ENCODE measurements at places on chromosomes 7 and 10. TPM values are rescaled to one million over a fixed set of nuclear protein-coding genes. Genes with fewer than 3 reads are reported as not detected.

ATOH7 gene
- not detected for total RNA-seq

OPN4 gene
- total RNA-seq, result not detected

OR13A1 gene
- total RNA-seq, result not detected

DENND2A gene
- total RNA-seq, result 14.0 TPM

MYOZ1 gene
- 0.52 TPM for total RNA-seq

INMT gene
- 18.8 TPM for total RNA-seq

SGCE gene
- total RNA-seq, result 42.6 TPM

C10orf67 gene
- 0.14 TPM for total RNA-seq

DNA sequence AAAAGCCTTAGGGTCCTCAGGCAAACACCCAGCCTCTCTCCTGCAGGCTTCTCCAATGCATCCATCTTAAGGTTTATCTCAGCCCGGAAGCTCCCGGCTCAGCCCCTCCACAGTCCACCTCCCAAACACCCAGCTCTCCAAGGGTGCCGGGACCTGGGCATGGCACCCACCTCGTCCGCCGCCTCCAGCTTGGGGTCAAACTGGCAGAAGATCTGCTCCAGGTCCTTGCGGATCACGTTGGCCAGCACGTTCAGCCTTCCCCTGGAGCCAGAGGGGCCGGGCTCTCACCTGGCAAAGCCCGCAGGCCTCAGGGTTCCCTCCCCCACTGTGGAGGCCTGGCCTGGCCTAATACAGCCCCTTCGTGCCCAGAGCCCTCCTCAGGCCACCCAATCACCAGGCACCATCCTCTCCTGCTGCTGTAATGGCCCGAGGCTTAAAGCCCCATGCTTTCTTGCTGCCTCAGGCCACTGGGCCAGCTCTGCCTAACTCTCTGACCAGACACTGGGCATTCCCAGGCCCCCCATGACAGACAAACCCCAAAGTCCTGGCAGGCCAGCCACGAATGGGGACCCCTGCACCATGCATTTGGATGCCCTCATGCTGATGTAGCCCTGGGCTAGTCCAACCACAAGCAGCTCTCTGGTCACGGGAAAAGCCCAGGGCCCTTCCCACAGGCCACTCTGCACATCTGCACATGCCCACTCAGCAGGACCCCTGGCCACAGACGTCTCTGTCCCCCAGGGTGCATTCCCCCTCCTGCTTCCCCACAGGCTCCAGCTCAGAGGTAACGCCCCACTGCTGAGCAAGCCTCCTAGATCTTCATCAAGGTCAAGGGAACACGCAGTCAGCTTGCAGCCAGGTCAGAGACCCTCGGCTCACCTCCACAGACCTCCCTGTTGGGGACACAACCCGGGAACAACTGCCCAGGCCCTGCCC lies 12.3 kb downstream of the OGDHL start:
- DNase-seq, result no peak

DNA sequence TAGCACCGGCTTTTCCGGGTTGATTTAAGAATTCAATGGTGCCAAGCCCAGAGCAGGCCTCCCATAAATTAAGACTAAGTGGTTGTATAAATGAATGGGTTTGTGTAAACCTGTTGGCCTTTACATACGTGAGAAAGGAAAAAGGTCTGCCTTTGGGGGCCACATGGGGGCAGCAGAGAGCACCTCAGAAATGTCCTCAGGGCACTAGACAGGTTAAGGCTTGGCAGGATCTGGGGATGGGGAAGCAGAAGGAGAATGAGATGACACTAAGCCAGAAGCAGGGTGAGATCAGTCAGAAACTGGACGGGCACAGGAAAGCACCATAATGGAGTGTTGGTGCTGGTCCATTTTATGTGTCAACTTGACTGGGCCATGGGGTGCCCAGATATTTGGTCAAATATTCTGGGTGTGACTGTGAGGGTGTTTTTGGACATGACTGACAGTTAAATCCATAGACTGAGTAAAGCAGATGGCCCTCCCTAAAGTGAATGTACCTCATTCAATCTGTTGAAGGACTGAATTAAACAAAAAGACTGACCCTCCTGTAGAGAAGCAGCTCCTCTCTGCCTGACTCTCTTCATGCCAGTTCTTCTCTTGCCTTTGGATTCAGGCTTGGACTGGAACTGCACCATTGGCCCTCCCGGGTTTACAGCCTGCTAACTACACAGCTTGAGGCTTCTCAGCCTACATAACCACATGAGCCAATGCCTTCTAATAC lies 58.9 kb downstream of the FRMPD2 start:
- peak; percentile 19 for DNase-seq

- no peak for DNase-seq
Measured at GRCh38 chr7:143411976-143412708, 3.5 kb upstream of the EPHA1 start.

GRCh38 chr7:31129067-31129466 lies 77.0 kb downstream of the ADCYAP1R1 start:
- no peak for DNase-seq

- DNase-seq, result peak; percentile 22
Measured at GRCh38 chr7:28389504-28390395, 22.6 kb upstream of the CREB5 start.

- peak; percentile 22 for DNase-seq
Measured at GRCh38 chr10:129853562-129853903, 110.5 kb downstream of the EBF3 start.

DNA sequence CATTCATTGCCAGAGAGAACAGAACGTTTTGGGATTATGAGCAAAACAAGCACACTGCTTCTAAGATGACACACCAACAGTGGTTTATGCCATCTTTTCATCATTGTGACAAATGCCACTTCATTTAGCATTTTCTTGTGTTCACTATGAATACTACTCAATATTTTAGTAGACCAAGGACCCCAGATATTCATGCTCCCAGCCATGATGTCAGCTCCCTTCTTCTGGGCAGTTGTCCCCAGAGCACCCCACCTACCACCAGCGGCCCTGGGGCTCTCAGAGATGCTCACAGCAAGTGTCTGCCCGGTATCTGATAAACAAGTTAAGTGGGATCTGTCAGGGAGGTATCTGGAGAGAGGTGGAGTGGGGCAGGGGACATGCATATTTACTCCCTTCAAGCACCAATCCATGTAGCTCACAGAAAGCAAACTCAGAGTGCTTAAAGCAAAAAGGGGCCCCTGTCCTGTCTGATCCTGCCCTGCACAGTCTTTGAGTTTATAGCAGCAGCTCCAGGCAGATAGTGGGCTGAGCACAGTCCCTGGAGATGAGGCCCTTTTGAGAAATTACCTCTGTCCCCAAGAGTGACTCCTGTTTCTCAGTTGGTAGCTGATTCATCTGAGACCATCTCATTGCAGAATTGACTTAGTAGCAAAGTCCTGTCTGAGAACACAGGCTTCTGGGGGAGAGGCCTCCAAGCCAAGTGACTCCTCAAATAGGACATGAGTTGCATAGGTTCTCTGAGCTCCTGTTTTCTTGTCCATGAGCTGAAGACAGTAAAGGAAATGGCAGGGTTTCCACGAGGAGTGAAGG lies 281.8 kb upstream of the KLF6 start:
- no peak for DNase-seq

GRCh38 chr7:131400681-131401176 lies 73.1 kb downstream of the MKLN1 start:
- no peak for DNase-seq

GRCh38 chr7:120979765-120980499 lies 8.6 kb upstream of the CPED1 start:
- no peak for DNase-seq

DNA sequence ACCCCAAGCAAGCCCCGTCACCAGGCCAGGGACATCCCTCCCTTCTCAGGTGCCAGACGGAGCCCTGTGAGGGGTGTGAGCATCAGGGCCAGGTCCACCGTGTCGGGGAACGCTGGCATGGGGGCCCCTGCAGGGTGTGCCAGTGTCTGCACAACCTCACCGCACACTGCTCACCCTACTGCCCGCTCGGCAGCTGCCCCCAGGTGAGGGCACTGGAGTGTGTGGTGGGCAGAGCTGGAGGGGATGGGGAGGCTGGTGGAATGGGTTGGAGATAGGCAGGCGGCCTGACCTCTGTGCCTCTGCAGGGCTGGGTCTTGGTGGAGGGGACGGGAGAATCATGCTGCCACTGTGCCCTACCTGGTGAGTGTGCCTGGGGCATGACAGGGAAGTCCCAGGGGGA lies 19.9 kb upstream of the ZNF467 start:
- no peak for DNase-seq

GRCh38 chr10:69679736-69680135 lies 49.7 kb downstream of the FAM241B start:
- no peak for DNase-seq

DNA sequence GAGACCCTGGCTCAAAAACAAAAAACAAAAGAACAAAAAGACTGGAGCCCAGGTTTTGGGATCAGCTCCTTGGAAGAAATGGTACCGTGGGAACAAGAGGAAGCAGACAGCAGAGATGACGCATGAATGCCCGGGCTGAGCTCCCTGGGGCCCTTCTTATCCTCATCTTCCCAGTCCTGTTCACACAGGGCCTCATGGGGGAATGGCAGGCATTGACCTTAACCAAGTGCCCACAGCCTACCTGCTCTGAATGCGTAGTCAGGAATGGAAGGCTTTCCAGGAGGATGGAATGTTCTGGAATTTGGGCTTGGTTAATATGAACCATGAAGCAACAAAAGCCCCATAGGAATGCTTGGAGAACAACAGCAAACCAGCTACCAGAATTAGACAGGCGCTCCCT lies 154.7 kb downstream of the PRPF18 start:
- DNase-seq, result no peak

- DNase-seq, result no peak
Measured at GRCh38 chr7:34013421-34013820, 108.1 kb downstream of the BMPER start.

GRCh38 chr10:130109796-130110245 lies 809 bp downstream of the C10orf143 start:
- peak; percentile 90 for DNase-seq

- peak; percentile 66 for DNase-seq
Measured at GRCh38 chr7:16881844-16882243, at the start of gene AGR3. AGR3 (minus strand) TSS chr7:16881983; CDS start chr7:16878618, 3,365 bp downstream.

DNA sequence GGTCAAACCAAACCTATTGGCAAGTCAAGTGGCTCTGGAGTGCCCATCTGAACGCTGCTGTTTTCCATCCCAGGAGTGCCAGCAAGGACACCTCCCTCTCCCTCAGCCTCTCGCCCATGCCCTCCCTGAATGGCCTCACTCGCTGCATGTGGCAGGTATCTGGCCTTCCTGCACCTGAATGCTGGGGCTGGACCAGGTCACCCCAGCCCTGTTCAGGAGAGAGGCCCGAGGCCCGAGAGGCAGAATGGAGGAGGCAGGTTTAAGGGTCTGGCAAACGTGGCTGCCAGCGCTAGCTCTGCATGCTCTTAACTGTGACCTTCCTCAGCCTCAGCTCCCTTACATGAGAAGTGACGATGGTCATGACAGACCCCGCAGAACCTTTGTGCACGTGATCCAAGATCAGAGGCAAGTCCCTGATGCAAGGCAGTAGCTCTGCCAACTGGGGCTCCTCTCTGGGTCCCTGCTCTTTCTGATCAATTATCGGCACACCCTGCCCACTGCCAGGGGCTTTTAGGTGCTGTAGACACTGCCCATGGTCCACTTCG lies 295.7 kb upstream of the ZMIZ1 start:
- DNase-seq, result no peak

GRCh38 chr10:101291331-101292193 lies 62.3 kb upstream of the LBX1 start:
- peak; percentile 23 for DNase-seq

- no peak for DNase-seq
Measured at GRCh38 chr7:1938788-1939433, 268.8 kb downstream of the ELFN1 start.

- DNase-seq, result no peak
Measured at GRCh38 chr7:16367115-16367514, 54.2 kb downstream of the CRPPA start.

DNA sequence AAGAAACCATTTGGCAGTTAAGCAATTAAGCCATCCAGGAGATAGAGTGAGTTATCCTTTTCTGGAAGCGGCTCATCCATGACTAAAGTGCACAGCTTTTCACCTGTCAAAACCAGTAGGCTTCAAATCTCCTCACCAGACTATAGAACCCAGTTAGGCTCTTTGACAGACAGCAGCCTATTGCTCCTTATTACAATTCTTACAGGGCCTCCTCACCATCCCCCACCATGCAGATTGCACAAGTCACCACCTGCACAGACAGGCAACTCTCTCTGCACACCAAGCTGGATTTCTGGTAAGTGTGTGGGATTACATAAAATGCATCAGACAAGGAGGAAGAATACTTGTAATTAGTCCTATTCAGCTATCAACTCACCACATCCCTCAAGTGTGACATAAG lies 301.6 kb downstream of the SNX13 start:
- DNase-seq, result no peak

GRCh38 chr10:76991621-76992020 lies 646.0 kb downstream of the KCNMA1 start:
- no peak for DNase-seq

DNA sequence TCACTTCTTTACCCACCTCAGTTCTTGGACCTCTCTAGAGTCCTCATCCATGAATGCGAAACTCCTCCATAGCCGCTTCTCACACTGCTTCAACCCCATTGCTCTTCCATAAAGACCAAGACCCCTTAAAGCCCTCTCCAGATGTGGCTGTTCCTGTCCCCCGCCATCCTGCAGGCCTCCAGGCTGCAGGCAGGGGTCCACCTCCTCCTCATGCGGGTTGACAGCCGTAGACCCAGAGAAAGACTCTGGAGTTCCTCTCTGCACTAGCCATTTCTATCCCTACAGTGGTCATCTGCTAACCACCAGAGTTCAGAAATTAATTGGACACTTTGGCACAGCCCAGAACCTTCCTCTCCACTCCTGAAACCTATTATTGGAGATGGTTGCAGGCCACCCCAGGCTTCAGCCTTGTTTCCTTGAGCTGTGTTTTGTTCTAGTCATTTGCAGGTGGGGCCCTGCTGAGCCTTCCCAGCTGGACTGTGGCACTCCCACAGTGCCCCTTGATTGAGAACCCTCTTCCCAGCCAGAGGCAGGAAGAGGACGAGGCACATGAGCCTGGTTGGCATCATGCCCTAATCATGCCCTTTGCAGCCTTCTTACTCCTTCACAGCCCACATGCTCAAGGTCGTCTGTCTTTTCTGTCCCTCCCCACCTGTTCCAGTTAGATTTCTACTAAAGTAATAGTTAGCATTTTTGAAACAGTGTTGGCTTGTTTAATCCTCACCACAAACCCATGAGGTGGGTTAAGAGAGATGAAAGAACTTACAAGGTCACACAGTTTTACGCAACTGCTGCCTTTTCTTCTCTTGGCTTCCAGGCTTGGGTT lies 23.9 kb downstream of the CUL1 start:
- DNase-seq, result no peak

DNA sequence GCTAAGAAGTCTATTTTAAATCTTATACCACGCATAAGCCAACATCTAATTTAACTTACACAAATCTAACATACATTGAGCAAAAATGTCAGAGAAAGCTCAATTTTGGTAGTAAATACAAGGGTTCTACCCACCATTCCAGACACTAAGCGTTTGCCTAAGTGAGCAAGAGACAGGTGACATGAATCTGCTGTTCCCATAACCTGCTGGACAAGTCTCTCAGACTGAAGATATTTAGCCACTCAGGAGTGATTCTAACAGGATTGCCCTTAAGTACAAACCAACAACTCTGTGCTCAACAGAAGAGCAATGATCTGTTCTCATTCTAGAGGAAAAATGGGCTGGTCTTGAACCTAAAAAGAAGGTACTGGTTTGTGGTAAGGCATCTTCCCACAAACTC lies 18.8 kb downstream of the EZH2 start:
- no peak for DNase-seq
